ENCODE measurements at places on chromosomes 6 and 20.

DNA sequence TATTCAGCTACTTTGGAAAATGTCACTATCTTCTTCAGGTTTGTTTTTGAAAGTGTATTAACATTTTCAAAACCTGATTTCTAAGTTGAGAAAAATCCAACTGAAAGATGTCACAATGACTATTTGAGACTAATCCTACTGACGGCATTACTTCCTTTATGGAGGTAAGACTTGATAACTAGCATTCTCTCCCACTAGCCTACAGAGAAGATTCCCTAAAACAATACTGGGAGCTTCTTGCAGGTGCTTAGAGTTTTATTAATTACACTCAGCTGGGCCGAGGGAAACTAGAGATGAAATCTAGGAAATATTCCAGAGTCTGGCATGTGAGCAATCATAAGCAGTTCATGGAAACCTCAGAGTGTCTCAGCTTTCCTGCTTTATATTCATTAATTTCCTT, 114.0 kb downstream of the LCA5 start:
- no peak for DNase-seq

DNA sequence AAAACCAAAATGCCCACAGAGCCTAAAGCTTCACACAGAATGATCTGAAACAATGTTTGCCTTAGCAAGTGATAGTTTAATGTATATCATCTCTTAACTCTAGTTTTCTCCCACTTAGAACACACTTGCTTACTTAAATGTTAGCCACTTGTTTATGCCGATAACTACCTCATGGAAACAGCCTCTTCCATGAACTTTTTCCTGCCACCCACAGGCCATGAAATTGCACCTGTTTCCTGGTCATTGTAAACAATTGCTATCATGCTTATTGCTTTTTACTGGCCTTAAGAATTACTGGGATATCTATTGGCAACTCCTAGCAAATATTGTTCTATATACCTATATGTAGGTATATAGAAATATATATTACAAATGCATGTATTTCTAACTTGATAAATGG, 231.1 kb downstream of the HDGFL1 start:
- no peak for DNase-seq

- no peak for DNase-seq
Observed at GRCh38 chr6:149363154-149363553, 36.9 kb upstream of the SUMO4 start.

GRCh38 chr6:27901801-27902200, 10.4 kb downstream of the OR2B2 start:
- no peak for DNase-seq

DNA sequence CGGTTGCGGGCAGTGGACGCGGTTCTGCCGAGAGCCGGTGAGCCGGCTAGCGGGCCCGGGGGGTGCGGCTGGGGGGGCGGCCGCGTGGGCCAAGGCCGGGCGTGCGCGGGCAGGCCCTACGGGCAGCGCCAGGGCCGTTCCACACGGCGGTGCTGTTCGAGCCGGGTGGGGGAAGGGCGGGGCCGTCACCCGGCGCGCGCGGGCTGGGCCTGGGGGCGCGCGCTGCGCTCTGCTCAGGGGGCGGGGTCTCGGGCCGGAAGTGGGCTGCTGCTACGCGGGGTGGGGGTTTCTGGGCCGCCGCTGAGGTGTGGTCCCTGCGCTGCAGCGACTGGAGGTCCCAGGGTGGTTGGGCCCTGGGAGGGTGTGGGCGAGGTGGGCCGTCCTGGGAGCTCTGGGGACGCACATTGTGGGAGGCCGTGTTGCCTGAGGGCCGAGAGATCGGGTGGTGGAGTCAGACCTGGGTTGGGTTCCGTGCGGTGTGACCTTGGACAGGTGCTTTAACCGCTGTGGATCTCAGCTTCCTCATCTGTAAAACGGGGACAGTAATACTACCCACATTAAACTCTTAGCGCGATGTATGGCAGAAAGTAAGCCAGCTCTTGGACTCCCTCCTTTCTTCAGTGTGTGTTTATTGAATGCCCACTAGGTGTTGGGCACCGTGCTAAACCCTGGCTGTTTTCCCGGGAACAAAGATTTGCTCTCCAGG, 391 bp downstream of the MAPRE1 start:
- DNase-seq: no peak

DNA sequence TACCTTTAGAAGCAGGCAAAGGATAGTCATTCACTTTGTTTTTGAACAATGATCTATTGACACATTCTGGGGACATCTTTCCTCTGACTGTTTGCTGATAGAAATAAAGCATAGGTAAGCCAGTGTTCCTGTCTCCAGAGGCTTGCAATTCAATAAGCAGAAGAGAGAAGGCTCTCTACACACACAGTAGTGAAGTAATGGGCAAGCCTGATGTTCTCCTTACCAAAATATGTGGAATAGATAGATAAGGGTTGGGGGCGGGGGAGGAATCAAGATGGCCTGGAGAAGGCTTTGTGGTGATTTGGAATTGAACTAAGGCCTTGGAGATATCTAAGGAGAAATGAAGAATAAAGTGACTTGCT, 27.3 kb downstream of the PAQR8 start:
- no peak for DNase-seq

DNA sequence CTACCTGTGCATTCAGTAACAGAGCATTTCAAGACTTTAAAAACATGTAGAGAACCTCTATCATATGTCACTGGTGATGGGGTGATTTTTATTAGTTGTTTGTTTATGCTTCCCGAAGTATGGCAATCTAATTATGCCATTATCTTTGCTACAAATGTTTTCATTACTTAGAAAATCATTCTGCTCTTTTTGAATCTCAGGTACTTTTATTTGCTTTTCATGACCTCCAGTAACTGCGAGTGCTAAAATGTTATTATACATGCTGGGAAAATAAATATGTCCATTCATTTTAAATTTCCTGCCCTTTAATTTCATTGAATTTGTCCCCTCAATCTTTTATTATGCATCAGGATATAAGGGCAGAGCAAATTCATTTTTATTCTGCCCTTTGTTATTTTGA, 515.7 kb downstream of the NKAIN2 start:
- no peak for DNase-seq

GRCh38 chr6:110255211-110255750, 75.1 kb downstream of the CDC40 start:
- no peak for DNase-seq

DNA sequence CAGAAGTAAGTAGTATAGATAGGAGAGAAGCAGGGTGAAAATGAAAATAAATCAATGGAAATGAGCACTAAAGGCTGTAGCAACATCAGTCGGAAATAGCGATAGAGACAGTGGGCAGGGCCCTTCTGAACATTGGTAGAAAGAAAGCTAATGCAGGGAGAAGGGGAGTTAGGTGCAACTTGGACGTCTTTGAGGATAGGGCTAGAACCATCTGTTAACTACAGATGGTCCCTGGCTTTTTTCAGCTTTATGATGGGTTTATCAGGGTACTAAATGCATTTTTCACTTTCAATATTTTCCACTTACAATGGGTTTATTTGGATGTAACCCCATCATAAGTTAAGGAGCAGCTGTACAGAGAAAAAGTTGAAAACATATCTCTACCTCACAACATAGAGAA, 72.8 kb upstream of the CNR1 start:
- no peak for DNase-seq

GRCh38 chr20:5781798-5782750, 31.9 kb downstream of the SHLD1 start:
- no peak for DNase-seq

DNA sequence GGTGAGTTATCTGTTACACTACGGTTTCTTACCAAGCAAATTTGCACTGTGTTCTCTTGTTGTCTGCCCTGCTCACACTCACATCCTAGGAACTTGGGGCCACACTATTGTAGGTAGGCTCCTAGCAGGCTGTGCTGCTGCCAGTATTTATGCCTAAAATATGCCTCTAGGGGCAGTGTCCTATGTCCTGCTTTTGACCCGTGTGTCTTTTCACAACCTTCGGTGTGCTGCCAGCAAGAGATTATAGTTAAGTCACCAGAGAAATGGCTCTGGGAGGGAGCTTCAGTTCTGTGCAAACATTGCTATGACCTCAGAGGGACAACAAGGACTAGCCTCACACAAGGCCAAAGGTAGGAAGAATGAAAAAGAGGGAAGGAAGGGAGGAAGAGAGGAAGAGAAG, 8.9 kb upstream of the TAAR5 start:
- DNase-seq: no peak

DNA sequence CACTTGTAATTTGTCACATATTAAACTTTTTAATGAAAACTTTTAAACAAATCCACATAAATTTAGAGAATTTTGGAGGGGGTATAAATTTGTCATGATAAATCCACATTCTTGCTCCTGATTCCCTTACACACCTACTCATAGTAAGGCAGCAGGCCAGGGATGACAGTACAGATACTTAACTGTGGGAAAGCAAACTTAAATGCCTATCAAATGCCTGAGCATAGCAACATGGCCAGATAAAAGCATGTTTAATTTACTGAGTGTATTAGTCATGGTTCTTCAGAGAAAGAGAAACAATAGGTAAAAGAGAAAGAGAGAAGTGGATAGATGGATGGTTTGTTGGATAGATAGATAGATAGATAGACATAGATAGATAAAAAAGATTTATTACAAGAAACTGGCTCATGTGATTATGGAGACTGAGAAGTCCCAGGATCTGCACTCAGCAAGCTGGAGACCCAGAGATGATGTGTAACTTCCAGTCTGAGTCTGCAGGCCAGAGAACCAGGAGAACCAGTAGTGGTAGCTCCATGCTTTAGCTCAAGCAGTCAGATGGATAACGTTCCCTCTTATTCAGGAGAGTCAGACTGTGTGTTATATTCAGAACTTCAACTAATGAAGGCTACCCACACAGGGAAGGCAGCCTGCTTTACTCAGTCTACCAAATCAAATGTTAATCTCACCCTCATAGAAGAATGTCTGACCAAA, 15.9 kb upstream of the ADGRF1 start:
- no peak for DNase-seq

DNA sequence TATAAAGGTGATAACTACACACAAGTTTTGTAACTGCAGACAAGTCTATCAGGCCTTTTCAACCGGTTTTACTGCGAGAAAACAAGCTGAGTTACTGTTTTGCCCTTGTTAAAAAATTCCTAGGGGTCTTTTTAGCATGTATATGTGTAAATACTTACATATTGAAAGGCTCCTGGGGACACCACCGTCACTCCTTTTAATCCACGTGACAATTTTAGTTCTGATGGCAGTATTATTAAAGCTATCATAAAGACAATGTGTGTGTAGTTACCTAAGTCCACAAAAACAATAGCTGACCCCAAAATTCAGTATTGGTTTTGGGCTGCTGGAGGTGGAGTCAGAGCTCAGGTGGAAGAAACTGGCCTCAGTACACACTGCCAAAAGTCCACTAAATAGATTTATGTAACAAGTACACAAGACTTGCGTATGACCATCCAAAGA, 41.3 kb upstream of the HFE start:
- no peak for DNase-seq

DNA sequence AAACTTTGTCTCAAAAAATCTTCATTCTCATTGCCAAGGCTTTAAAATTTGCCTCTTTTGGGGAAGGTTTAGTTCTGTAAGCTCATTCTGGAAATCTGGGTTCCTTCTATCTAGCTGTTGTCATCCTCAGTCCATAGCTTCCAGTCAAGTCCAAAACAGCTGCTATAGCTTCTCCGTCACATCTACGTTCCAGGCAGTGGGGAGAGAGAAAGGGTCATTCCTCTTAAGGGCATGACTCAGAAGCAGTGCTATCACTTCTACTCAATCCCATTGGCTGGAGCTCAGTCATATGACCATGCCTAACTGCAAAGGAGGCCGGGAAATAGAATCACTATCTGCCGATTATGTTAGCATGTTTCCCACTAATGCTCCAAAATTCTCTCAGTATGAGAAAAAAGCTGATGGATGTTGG, 141.4 kb upstream of the PTPN1 start:
- DNase-seq: no peak

DNA sequence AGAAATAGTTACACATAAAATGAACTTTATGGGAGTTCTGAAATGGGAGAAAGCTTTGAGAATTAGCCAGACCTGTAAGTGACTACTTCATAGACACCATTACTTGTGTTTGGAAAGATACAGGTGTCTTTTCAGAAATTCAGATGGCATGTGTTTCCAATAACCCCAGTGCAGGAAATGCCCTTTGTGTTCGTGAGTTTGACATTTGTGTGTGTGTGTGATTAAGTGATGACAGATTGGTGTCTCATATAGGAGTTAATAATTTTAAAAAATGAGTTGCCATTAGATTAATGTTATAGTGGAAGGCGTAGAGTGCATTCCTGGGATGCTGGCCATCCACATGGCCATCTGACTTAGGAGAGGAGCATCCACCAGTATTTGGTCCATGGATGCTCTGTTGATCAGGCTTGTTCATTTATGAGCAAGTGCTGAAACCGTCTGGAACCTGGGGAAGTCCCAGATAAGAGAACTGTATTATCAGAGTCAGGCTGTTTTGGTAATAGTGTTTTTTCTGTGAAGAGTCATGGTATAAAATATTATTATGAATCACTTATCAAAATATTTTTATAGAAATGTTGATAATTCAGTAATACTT, 3.1 kb downstream of the STK4 start:
- no peak for DNase-seq

DNA sequence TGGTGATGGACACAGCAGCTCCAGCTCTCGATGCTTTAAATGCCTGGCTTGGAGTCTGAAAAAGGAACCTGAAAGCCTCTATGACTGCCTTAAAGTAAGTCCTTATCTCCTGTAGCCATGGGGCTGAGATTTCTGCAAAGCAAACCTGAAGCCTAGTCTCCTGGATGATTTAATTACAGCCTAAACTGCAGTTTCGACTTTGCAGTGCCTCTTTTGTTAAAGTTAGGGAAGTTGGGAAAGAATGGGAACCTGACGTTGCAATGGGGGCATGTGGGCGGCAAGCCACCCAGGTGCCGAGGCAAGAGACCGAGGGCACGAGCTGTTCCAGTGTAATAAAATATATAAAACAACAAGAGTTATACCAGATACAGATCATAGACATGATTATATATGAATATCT, 11.7 kb upstream of the TCFL5 start:
- DNase-seq: no peak

DNA sequence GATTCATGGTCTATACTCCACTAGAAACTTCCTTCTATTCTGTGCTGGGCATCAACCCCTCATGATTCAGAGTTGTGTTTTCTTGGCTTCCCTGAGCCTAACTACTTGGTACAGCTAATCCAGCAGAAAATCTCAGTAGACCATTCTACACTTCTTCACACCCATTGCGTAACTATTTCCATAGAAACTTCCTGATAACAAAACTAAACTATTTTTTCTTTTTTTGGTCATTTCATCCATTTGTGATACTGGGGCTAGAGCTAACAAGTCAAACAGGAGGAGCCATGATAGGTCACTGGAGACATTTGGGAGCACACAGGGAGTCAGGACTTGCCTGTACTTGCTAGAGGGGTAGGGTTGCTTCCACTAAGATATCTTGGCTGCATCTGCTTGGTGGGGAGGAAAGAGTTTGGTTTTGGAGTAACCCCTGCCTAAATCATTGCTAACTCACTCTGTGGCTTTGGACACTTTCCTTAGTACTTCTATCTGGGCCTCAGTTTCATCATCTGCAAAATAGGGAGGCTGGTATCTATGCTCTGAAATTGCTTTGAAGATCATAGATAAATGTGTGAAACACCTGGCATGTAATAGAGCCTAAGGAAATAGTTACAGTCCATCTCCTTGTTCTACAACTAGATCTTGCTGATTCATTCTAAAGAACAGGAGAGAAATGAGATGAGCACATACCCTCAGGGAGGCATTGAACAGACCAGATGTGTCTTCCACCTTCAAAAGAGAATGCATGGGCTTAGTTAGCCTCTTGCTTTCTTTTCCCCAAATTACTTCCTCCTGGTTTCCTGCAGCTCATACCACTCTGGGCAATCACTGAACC, 127.9 kb upstream of the ADGRF1 start:
- DNase-seq: no peak

GRCh38 chr20:62603021-62603906, 39.0 kb upstream of the SLCO4A1 start:
- DNase-seq: no peak

All from cortex of kidney (tissue), 1 donor.